ENCODE measurements at places on chromosomes 5 and 9.

DNA sequence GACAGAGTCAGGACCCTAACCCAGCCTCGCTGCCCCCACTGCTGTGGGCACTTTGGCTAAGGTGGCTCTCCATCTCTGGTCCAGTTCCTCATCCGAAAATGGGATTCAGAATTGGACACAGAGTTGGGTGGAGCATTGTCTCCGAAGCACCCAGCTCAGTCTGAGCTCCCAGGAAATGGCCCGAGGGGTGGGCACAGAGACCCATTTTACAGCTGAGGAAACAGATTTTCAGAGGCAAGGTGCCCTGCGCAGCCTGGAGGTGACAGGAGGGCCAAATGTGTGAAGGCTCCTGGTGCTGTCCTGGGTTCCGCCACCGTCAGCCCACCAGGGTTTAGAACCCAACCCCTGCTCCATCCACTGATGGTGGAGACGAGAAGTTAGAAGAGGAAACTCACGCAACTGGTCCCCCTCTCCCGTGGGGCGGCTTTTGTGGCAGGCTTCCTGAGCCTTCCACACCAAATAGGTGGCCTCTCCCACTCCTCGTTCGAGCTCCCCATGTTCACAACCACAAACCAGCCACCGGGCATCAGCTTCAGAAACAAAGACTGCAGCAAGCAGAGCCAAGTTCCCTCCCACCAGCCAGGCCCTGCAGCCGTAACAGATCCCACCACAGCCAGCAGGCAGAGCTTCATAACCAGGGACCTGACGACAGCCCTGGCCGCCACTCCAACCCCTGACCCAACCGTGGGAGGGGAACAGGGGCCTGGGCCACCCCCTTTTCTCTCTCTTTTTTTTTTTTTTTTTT is 90.9 kb upstream of the LMX1B start:
- no peak for DNase-seq

GRCh38 chr5:28397502-28397941 is 1359.1 kb upstream of the CDH9 start:
- no peak for DNase-seq

DNA sequence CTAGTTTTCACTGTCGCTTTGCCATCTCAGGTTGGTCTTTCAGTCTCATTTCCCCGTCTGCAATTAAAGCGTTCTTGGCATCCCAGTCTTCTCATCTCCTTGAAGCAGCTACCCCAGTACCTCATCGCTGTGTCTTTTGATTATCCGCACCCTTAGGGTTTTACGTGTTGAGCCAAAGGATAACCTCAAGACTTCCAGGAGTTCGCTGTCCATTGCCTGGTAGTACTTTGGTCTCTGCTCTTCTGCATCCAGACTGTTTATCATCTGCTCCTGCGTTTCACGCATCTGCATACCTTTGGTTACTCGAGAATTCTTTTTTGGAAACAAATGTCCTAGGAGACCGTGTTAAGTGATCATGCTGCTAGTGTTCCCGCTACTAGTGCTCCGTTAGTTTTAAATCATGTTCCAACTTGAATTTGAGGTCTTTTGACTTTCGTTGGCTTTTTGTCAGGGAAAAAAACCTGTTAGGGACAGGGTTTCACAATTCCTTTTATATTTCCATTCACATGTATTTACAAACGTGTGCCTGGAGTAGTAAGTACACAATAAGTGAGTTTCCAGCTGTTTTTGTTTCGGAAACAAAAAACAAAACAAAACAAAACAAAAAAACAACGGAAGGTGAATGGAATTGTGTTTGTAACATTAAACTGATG is 888 bp downstream of the RABGAP1 start:
- no peak for DNase-seq

DNA sequence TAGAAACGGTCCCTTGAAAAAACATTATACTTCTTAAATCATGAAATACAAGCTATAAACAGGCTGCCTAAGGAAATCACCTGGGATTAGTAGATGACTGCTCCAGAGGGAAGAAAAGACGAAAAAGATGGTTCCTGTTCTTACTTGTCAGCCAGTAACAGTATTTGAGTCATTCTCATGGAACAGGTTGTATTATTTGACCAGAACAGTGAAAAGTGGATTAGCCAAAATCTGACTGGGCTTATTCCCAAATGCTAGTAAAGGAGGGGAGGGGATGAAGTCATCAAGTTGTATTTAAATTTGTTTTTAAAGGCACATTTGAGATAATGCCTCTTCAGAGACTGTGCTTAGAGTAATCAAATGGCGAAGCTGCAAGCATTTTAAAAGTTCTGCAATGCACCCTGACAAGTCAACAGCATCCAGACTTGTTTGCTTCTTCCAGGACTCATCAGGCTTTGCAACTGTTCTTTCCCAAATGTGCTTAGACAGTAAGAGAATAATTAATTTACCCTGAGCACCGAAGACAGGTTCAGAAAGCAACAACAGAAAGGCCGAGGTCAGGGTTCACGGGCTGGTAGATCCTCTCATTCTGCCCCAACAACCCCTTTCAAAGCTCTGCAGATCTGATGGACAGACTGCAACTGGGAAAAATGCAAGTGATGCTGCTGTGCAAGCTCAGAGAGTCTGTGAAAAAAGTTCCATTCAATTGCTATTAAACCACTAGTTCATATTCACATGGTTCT is 800.6 kb downstream of the KCTD16 start:
- DNase-seq, result no peak

- DNase-seq, result no peak
These were observed 221.6 kb downstream of the CACNA1B start for GRCh38 chr9:138098908-138099791.

DNA sequence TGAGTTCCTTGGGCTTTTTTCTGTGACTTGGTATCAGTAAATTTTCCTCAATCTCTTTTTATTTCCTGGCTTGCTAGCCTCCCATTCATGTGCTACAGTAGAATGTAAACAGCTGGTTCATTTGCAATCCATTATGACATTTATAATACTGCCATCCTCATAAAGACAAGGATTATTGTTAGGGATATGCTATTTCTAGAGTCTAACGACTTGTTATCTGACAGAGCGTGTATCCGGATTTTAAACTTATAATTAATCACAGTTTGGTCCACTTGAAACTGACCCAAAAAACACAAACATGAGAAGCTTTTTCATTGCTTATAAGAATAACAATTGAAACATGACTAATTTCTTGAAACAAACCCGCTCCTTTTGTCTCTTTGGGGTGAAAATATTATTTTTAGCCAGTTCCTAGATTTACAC is 585.8 kb downstream of the TLE4 start:
- DNase-seq, result no peak

DNA sequence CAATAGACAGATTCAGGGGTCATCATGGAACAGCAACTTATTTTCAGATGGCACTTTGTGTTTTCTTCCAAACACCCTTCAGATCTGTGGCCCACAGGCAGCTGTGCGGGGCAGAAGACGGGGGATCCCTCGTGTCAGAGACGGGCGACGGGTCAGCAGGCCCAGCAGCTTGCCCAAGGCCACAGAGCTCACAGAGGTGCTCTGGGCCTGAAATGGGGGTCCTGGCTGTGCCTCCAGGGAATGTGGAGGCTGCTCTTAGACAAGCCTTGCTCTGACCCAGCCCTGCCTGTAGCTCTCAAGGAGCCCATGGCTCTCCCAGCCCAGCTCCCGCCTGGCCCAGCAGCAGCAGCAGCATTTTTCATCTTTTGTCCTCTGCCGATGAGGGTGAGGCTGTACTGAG is 40.9 kb upstream of the SARDH start:
- DNase-seq, result no peak

GRCh38 chr5:126253406-126253805 is 169.8 kb upstream of the GRAMD2B start:
- no peak for DNase-seq

DNA sequence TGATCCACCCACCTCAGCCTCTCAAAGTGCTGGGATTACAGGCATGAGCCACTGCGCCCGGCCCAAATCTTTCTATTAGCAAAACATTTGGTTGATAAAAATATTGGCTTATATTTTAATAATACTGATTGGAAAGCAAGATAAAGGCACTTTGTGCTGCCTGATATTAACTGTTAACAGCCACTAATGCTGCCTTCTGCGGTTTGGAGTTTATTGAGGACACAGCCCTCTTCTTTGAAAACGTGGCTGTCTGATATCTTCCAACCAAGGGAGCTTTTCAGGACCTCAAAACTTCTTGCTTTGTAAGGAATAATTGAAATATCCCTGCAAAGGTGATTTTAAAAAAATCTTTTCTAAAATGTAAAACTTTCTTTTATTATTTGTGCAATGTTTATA is 94.0 kb downstream of the IQGAP2 start:
- DNase-seq, result no peak

DNA sequence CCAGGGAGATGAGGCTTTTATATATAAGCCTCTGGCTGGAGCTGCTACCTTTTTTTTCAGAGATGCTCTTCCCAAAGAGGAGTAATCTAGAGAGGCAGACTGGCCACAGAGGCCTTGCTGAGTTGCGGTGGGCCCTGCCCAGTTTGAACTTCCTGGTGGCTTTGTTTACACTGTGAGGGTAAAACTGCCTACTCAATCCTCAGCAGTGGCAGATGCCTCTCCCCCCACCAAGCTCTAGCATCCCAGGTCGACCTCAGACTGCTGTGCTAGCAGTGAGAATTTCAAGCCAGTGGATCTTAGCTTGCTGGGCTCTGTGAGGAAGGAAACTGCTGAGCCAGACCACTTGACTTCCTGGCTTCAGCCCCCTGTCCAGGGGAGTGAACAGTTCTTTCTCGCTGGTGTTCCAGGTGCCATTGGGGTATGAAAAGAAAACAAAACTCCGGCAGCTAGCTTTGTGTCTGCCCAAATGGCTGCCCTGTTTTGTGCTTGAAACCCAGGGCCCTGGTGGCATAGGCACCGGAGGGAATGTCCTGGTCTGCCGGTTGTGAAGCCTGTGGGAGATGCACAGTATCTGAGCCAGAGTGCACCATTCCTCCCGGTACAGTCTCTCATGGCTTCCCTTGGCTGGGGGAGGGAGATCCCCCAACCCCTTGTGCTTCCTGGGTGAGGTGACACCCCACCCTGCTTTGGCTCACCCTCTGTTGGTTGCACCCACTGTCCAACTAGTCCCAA is 219.5 kb upstream of the IZUMO3 start:
- no peak for DNase-seq

DNA sequence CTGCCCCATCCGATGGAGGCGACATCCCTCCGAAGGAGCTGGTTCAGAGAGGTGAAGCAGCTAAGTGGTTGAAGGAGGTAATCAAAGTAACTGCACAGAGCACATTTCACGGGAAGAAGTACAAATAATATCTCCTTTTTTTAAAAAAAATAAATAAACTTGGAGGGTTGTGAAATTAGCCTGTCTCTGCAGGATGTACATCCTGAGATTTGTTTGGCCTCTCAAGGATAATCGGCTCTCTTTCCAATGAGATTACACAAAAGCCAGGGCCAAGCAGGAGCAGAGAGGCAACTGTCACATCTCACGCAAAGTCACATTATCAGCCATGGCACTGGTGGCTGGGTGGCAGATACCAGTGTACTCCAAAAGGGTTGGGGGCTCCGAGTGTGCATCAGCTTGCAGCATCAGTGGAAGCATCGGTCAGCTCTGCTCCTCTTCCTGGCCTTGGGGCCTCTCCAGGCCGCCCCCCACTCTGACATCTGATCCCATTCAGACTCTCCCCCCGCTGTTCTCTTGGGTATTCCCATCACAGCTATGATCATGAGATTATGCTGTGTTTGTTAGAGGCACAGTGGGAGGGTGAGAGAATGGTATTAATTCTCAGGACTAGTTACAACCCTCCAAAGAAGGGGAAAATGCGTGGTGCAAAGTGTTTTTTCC is 109.9 kb downstream of the UGCG start:
- DNase-seq, result no peak

- no peak for DNase-seq
These were observed 22.7 kb upstream of the UBLCP1 start for GRCh38 chr5:159240301-159240870.

GRCh38 chr5:31761877-31762276 is 122.9 kb downstream of the PDZD2 start:
- no peak for DNase-seq

- no peak for DNase-seq
These were observed 57.0 kb upstream of the ACOT12 start for GRCh38 chr5:81450940-81451339.

DNA sequence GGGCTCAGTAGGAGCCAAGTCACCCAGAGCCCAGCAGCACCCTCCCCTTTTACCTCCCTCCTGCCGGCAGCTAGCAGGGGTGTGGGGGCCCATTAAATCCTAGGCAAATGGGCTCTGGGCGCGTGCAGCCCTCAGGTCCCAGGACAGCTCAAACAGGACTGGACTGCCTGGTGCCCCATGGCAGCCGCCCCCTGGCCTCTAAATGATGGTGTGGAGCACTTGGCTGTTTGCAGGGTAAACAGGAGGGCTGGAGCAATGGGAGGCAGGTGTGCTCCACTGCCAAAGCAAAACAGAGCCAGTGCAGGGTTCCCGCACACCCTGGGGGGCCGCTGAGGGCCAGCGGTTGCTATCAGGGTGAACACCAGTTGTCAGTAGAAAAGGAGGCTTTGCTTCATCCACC is 55.9 kb upstream of the C5orf58 start:
- DNase-seq, result no peak

GRCh38 chr9:85740787-85741094 is 1.0 kb downstream of the AGTPBP1 start:
- DNase-seq, result no peak

DNA sequence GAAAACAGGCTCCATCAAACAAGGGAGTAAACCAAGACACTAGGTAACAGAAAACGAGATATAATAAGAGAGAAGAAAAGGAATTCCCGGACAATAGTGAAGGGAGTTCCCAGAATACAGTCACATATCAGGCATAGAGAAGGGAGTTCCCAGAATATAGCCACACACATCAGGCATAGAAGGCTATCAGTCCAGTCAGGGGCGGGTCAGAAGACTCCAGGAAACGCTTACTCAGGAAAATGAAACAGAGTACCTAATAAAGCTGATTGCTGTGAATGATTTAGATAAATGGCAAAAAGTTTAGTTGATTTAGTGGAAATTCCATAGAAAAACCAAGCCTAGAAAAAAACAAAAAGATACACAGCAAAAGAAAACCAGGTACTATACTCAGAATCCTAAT is 4.9 kb downstream of the TOMM5 start:
- no peak for DNase-seq

GRCh38 chr9:133483611-133484010 is 4.7 kb upstream of the SLC2A6 start:
- no peak for DNase-seq

GRCh38 chr9:91833878-91834255 is 116.2 kb downstream of the ROR2 start:
- no peak for DNase-seq

- DNase-seq, result no peak
These were observed 30.2 kb downstream of the TGFBI start for GRCh38 chr5:136058972-136059354.

Measured in activated CD4-positive, CD25-positive, alpha-beta regulatory T cell treated with anti-CD3 and anti-CD28 coated beads, Interleukin-2, amount 50 U/mL, for 16 hours (primary cell).